ENCODE measurements at places on chromosomes 12 and 14.

GRCh38 chr14:36843410-36843809 is 181.8 kb downstream of the PAX9 start:
- no peak for DNase-seq

DNA sequence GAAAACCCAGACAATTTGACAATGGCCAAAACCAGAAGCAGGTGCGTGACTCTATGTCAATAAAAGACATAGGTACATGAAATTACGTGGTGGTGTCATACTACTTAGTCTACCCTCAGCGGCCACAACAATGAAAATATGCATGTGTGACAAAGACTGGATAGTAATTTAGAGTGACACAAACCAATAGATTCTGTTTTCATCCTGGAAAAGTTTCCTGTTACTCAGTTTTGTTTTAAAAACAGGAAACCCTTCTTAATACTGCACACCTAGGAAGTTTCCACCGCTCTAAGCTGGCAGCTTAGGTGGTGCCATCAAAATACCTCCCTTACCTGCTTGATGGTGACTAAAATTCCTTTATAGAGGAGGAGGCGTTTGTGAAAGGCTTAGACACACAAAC is 15.1 kb downstream of the POU6F1 start:
- no peak for DNase-seq

- no peak for DNase-seq
Observed at GRCh38 chr12:104305349-104305748, 1.8 kb downstream of the EID3 start.

DNA sequence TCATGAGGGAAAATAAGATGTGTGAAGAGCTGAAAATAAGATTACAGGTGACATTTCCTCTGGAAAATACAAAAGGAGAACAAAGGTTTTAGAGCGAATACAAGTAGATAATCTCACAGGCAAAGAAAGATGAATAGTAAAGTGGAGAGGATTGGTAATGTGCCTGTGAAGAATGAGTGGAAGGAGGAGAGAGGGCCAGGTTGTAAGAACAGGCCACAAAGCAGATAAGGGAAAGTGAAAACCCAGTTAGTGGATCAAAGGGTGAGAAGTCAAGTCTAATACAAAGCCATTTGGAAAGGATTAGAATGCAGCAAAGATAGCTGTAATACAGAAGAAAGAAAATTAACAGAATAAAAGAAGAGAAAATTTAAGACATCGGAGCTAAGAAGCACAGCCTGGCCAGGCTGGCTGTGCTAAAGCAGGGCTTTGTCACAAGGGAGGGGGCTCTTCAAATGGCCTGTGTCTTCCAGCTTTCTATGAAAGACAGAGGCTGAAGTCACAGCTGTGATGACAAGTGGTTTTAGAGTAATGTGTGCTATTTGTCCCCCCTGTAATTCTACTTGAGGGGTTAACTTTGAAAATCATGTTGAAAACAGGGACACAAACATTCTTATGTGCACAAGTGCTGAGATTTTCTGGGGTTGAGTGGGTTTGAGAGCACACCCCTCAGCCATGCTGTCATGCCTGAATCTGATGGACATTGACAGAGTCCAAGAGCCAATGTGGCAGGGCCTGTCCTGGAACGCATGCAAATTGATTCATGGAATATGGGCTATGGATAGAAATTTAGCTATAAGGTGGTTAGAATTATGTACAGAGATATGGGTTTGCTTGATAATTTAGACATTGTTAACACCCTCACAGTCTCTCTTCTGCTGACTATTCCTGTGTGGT is 344.5 kb upstream of the NAV3 start:
- DNase-seq, result no peak

DNA sequence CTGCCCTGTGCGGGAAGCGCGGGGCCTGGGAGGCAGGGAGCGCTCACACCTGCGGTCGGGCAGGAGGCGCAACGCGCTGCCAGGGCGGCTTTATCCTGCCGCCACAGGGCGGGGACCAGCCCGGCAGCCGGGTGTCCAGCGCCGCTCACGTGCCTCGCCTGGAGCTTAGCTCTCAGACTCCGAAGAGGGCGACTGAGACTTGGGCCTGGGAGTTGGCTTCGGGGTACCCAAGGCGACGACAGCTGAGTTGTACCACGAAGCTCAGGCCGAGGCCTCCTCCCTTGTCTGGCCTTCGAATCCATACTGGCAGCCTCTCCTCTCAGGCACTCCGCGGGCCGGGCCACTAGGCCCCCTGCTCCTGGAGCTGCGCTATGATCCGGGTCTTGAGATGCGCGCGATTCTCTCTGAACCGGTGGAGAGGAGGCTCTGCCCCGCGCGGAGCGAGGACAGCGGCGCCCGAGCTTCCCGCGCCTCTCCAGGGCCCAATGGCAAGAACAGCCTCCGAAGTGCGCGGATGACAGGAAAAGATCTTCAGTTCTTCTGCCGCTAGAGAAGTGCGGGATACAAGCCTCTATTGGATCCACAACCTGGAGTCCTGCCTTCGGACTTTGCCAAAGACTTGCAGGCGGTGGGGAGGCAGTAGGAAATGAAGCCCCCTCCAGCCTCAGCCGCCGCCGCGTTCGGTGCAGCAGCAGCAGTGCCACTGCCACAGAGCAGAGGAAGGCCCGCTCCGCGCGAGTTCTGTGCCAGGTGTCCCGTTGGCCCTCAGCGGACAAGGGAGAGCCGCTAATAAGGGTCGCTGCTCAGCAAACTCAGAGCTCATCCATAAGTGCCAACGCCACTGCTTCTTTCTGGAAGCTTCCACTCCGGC is 6.8 kb downstream of the SIX1 start:
- DNase-seq, result no peak

All from suppressor macrophage (primary cell).